Stimulated activated CD4-positive, alpha-beta T cell treated with anti-CD3 and anti-CD28 coated beads, Interleukin-1b, Interleukin-23, amount 100 ng/mL, for 4 hours (primary cell): ENCODE measurements at places on chromosomes 1 and 21.

DNA sequence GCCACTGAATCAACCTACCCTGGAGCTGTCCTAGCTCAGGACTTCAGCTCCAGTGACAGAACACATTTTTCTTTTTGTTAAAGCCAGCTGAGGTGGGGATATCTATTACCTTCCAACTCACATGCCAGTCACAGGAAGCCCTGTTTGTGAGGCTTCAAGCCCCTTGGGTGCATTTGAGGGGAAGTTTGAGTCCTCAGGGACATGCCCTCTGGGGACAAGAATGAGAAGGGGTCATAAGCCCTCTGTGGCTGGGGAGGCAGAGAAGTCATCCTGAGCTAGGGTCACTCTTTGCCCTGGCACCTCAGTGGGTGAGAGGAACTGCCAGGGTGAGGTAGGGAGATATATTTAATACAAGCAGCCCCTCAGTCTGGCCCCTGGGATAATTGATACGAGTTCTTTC is 33.5 kb upstream of the CLDN14 start:
- no peak for DNase-seq

- DNase-seq, result no peak
These were observed 19.3 kb upstream of the PSMD4 start for GRCh38 chr1:151235235-151235634.

- DNase-seq, result no peak
These were observed 172.8 kb upstream of the GREM2 start for GRCh38 chr1:240784776-240785175.

GRCh38 chr1:30200161-30200560 is 523.2 kb downstream of the MATN1 start:
- DNase-seq, result no peak

DNA sequence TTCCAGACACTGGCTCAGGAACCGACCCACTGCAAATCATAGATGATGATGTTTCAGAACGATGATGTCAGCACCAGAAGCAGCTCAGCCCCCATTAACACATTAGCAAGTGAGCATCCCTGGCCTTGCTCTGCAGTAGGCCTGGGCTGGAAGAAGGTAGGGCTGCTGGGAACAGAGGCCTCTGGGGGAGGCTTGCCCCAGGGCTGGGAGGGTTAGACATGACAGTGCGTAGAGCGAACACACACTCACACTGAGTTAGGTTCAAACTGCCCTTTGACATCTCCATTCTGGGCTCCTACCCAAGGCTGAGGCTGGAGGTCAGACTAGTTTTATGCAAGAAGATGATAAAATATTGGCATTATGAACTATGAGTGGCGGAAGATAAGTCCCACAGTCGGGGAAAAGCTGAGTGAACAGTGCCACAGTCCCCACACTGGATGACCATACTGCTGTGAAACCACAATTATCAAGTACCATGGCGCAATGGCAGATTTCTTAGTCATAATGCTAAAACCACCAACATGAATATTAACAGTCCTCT is 91.1 kb downstream of the DMRTB1 start:
- DNase-seq, result no peak

DNA sequence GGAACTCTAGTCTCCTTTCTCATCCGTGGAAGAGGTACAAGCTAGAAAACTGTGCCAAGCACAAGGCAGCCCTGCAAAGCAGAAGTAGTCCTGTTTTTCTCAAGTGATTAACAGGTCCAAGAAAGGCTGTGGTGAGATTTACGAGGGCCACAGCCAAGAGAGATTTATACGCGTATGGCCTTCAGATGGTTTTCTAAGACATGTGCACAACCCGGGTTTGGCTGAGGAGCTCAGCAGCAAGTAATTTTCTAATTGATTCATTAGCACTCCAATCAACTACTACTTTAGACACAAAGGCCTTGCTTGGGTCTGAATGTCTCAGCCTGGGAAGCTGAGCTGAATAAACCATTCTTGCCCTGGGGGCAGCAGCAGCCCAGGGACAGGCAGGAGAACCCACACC is 55.8 kb downstream of the SSBP3 start:
- DNase-seq, result no peak

DNA sequence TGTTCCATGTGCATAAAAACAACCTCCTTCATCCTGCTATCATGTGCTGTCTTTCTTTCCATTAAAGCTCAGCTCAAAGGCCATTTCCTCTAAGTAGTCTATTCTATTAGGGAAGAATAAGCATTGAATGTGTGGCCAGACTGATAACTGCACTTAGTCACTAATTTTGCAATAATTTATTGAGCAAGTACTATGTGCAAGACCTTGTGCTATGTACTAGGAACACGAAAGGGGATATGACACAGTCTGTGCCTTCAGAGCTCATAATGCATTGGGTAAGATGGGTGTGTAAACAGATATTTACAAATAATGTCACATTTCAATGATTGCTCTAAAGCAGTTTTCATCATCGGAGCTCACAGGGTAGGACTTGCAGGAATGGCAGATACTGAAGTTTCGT is 54.2 kb downstream of the NMNAT2 start:
- DNase-seq, result no peak

DNA sequence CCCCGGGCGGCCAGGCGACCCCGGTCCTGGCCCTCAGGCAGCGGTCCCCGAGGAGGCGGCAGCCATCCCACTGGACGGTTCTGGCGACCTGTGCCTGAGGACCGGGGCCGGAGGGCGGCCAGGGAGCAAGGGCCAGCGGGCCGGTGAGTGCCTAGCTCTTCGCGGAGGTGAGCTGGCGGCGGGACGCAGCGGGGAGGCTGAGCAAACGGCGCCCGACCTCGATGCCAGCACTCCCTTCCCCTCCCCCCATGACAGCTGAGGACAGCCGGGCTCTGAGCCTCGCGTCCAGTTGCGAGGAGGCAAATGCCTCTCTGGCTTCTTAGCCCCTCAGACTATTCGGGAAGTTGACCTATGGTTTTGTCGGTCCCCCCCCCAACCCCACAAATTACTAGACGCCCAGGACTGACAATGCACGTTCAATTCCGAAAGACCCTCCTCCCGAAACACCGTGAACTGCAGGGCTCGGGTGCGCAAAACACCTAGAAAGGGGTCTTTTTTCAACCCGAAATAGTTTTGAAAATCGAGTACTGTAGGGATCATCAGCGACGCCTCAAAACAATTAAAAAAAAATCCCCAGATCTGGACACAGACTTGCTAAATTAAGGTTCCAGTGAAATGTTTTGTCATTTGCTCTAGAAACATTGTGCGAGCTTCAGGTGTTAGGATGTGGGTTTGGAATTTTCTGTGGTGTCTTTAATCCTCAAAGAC is 8.3 kb downstream of the CDKN2C start:
- DNase-seq, result no peak

DNA sequence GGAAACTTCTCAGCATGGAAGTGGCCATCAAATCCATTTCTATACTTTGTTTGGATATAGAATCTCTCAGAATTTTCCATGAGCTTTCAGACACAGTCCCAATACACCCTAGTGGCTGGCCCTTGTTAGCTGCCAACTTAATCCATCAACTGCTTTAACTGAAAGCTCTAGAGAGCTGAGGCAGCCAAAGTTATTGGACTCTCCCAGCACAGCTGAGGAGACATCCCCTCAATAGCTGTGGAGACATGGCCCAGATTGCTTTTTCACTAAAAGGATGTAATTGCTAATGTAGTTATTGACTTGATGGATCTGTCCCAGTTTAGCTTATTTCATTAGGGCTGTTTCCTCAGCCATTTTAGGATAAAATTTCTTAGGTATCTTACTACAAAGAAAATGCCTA is 94.8 kb upstream of the PRMT6 start:
- no peak for DNase-seq
